ENCODE measurements at places on chromosomes 7 and 10. TPM values are rescaled to one million over a fixed set of nuclear protein-coding genes. Genes with fewer than 3 reads are reported as not detected.

PDCD4 gene
- 46.1 TPM for total RNA-seq

OR13A1 gene
- total RNA-seq, result not detected

ADIRF gene
- total RNA-seq, result not detected

RELN gene
- total RNA-seq, result not detected

PKD2L1 gene
- total RNA-seq, result not detected

DNA sequence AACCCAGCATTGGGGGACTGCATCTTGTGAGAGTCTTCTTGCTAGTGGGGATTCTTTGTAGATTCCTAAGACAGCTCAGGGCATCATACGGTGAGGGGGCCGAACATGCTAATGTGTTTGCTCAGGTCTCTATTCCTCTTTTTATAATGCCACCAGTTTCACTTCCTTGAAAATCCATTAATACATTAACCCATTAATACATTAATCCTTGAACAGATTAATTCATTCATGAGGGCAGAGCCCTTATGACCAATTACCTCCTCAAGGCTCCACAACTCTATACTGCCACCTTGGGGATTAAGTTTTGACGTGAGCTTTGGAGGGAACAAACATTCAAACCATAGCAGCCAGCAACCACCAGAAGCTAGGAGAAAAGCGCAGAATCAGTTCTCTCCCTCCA is 67.2 kb upstream of the POT1 start:
- no peak overlapping the region for H3K27ac ChIP-seq
- no peaks in the 10 kb centered on the region for H3K36me3 ChIP-seq
- DNase-seq, result no peak
- no peaks in the 10 kb centered on the region for H3K27me3 ChIP-seq

DNA sequence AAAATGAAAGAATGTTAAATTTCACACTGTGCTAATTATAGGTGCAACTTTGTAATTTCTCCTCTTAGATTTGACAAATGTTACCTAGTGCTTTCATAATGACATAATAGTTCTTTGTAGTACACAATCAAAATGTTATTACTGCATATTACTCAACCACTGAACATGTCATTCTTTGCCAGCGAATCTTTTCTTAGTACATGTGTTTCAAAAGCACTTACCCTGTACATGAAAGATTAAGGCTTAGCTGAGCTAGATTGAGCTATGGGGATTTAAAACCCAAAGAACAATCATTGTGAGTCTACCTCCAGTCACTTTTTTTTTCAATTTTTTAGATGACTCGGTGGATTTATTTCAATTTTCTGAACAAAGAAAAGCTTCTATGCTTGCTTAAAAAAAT is 123.5 kb upstream of the FERD3L start:
- no peaks in the 10 kb centered on the region for H3K36me3 ChIP-seq
- no peak overlapping the region for H3K4me3 ChIP-seq
- no peaks in the 10 kb centered on the region for H3K4me1 ChIP-seq
- H3K27me3 ChIP-seq, result no peaks in the 10 kb centered on the region
- no peak for DNase-seq
- H3K27ac ChIP-seq, result no peak overlapping the region

GRCh38 chr7:130277763-130278643 is 11.3 kb downstream of the CPA2 start:
- peak overlapping the region; percentile 73 for H3K27ac ChIP-seq
- H3K36me3 ChIP-seq, result no peaks in the 10 kb centered on the region
- DNase-seq, result no peak
- H3K27me3 ChIP-seq, result peaks cover 2% of the 10 kb centered on the region
- peaks cover 24% of the 10 kb centered on the region for H3K4me1 ChIP-seq

DNA sequence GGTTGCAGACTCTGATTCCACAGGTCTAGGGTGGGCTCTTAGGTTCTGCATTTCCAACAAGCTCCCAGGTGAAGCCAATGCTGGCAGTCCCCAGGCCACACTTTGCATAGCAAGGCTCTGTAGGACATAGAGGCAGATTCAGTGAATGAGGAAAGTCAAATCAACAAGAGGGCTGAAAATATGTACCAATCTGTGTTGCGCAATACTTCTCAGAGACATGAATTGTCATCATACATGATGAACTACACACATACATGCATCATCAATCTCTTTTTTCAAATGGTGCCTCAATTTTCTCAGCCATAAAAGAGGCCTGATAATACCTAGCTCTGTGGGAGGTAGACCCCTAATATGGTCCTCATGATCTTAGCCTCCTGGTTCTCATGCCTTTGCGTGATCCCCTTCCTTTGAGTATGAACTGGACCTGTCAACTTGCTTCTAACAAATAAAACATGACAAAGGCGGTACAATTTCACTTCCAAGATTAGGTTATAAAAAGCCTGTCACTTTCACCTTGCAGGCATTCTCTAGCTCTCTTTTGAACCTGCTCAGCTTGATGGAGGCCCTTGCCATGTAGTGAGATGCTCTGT is 49.0 kb downstream of the PIK3CG start:
- no peak for DNase-seq
- H3K4me3 ChIP-seq, result no peak overlapping the region
- H3K36me3 ChIP-seq, result no peaks in the 10 kb centered on the region
- peaks cover 5% of the 10 kb centered on the region for H3K4me1 ChIP-seq
- H3K27me3 ChIP-seq, result peaks cover 2% of the 10 kb centered on the region

DNA sequence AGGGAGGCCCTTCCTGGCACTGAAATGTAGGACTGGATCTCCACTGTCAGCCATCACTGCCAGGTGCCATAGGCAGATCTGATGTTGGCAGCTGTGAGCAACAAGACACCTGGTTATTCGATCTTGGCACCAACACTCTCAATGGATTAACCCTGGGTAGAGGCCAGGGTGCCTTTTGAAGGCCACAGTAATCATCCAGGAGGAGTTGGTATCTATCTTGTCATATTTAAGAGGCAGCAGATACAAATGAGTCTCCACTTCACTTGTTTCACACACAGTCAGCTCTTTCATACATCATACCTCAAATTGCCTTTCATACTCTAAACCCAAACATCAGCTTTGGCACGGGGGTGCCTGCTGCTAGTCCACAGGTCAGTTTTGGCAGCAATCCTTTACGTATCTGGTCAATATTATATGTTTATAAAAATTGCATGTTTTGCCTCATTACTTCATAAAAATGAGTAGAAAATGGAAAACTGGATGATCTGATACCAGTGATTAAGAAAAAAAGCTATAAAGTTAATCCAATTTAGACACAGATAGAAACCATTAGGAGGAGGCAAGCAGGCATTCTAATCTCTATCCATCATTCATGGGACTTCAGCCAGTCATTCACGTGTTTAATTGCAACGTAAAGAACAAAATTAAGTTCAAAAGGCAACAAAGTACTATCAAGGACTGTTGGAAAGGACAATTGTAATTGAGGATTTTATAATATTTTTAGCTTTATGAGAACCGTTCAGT is 12.7 kb upstream of the CACUL1 start:
- peaks cover 2% of the 10 kb centered on the region for H3K27me3 ChIP-seq
- no peaks in the 10 kb centered on the region for H3K4me1 ChIP-seq
- no peak overlapping the region for H3K4me3 ChIP-seq
- no peaks in the 10 kb centered on the region for H3K36me3 ChIP-seq
- no peak for DNase-seq

GRCh38 chr7:106757846-106758245 is 96.9 kb upstream of the CCDC71L start:
- no peak overlapping the region for H3K4me3 ChIP-seq
- H3K4me1 ChIP-seq, result no peaks in the 10 kb centered on the region
- H3K36me3 ChIP-seq, result no peaks in the 10 kb centered on the region
- no peak overlapping the region for H3K27ac ChIP-seq

DNA sequence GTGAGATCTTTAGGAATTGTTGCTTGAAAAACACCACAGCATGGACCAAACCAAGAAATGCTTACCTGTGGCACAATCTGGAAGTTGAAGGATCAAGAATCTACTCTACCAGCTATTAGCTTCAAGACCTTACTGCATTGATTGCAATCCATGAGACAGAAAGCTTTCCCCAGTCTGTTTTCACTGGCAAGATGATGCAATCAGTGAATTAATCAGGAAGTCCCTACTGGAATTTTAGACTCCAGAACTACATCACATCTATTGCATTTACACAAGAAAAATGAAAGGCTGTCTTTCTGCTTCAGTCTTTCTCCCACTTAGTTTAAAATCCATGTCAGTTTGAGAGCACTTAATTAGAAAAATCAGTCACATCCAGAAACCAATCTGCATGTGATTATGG is 191.7 kb downstream of the TFEC start:
- no peaks in the 10 kb centered on the region for H3K4me1 ChIP-seq
- H3K27ac ChIP-seq, result no peak overlapping the region
- no peaks in the 10 kb centered on the region for H3K27me3 ChIP-seq
- no peak overlapping the region for H3K4me3 ChIP-seq
- H3K36me3 ChIP-seq, result no peaks in the 10 kb centered on the region

GRCh38 chr10:69439813-69440506 is 11.3 kb upstream of the TSPAN15 start:
- no peak overlapping the region for H3K27ac ChIP-seq
- H3K36me3 ChIP-seq, result no peaks in the 10 kb centered on the region
- H3K4me3 ChIP-seq, result no peak overlapping the region
- peaks cover 12% of the 10 kb centered on the region for H3K27me3 ChIP-seq
- no peak for DNase-seq
- no peaks in the 10 kb centered on the region for H3K4me1 ChIP-seq

GRCh38 chr10:62806251-62806650 is 1.7 kb downstream of the ADO start:
- H3K27ac ChIP-seq, result peak overlapping the region; percentile 80
- H3K4me1 ChIP-seq, result peaks cover 58% of the 10 kb centered on the region
- peak overlapping the region; percentile 90 for H3K4me3 ChIP-seq

- no peak for DNase-seq
- H3K4me3 ChIP-seq, result no peak overlapping the region
- H3K27ac ChIP-seq, result no peak overlapping the region
Observed at GRCh38 chr10:57905861-57906260, 361.8 kb downstream of the IPMK start.

DNA sequence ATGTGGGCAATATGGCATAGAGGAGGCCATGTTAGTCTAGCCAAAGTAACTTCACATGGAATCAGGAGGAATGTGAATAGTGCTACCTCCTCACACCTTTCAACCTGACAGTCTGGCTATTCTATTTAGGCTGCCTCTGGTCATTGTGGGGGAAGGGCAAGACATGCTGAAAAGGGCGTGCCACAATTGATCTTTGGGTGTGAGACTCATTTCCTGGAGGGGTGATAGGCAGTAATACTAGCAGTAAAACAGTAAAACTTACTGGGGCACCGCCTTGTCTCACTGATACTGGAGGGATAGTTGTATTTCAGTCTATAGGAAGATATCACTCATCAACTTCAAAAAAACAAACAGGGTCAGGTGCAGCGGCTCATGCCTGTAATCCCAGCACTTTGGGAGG is 88.7 kb downstream of the TMEM168 start:
- H3K4me1 ChIP-seq, result no peaks in the 10 kb centered on the region
- no peak for DNase-seq
- no peak overlapping the region for H3K27ac ChIP-seq

GRCh38 chr7:25947669-25948516 is 204.1 kb upstream of the NFE2L3 start:
- peaks cover 17% of the 10 kb centered on the region for H3K4me1 ChIP-seq
- no peak overlapping the region for H3K4me3 ChIP-seq
- peaks cover 3% of the 10 kb centered on the region for H3K27me3 ChIP-seq
- H3K36me3 ChIP-seq, result peaks cover 3% of the 10 kb centered on the region
- no peak for DNase-seq

GRCh38 chr7:42726066-42726785 is 185.6 kb downstream of the C7orf25 start:
- no peak overlapping the region for H3K27ac ChIP-seq
- no peaks in the 10 kb centered on the region for H3K4me1 ChIP-seq
- peaks cover under 1% of the 10 kb centered on the region for H3K27me3 ChIP-seq
- no peak overlapping the region for H3K4me3 ChIP-seq
- no peak for DNase-seq

- peak overlapping the region; percentile 77 for H3K4me3 ChIP-seq
- H3K27me3 ChIP-seq, result no peaks in the 10 kb centered on the region
- H3K36me3 ChIP-seq, result peaks cover 19% of the 10 kb centered on the region
- peak overlapping the region; percentile 74 for H3K27ac ChIP-seq
Observed at GRCh38 chr10:24618401-24618800, 105.3 kb downstream of the ARHGAP21 start.
